CD4-positive, CD25-positive, alpha-beta regulatory T cell (primary cell): ENCODE measurements at places on chromosomes 6 and 20. TPM values are rescaled to one million over a fixed set of nuclear protein-coding genes. Genes with fewer than 3 reads are reported as not detected.

DNA sequence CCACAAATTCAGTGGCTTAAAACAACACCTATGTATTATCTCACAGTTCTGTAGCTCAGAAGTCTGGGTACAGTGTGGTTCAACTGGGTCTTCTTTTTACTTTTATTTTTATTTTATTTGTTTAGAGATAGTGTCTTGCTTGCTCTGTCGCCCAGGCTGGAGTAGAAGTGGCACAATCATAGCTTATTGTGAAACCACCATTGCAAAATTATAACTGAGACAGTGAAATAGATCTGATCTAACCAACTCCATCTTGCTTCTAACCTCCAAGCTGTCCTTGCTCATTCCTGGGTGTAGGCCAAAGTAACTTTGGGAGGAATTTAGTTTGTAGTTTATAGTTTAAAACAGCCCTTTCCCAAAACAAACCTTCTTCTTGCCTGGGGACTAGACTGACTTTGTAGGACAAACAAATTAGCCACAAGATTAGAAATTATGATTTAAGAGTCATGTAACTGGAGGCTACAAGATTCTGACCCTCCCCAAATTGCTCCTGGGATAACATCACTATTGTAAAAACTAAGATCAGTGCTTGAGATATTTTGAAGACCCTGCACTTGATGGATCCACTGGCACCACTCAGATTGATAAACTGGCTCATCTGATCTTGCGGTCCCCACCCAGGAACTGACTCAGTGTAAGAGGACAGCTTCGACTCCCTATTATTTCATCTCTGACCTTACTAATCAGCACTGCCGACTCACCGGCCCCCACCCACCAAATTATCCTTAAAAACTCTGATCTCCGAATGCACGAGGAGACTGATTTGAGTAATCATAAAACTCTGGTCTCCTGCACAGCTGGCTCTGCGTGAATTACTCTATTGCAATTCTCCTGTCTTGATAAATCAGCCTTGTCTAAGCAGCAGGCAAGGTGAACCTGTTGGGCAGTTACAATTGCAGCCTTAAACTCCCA, 193.4 kb upstream of the CDYL start:
- no peaks in the 10 kb centered on the region for H3K27me3 ChIP-seq
- DNase-seq: no peak
- H3K36me3 ChIP-seq: no peaks in the 10 kb centered on the region
- no peak overlapping the region for H3K4me3 ChIP-seq
- H3K4me1 ChIP-seq: no peaks in the 10 kb centered on the region

DNA sequence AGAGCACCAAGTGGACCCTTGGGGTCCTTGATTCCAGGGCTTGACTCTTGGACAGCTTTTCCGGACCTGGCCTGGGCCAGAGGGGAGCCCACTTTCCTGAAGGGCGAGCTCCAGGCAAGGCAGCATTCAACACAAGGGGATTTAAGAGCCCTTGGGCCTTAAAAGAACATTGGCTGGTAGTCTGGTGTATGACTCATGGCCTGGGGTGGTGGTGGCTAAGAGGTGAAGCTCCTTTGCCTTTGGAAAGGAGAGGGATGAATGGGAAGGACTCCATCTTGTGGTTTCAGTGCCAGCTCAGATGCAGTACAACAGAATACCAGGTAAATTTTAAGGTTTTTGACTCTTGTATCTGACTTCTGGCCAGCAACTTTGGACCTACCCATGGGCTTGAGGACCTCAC, 760.7 kb downstream of the GRIK2 start:
- no peaks in the 10 kb centered on the region for H3K36me3 ChIP-seq
- H3K27me3 ChIP-seq: no peaks in the 10 kb centered on the region
- no peak overlapping the region for H3K4me3 ChIP-seq
- H3K4me1 ChIP-seq: no peaks in the 10 kb centered on the region

DNA sequence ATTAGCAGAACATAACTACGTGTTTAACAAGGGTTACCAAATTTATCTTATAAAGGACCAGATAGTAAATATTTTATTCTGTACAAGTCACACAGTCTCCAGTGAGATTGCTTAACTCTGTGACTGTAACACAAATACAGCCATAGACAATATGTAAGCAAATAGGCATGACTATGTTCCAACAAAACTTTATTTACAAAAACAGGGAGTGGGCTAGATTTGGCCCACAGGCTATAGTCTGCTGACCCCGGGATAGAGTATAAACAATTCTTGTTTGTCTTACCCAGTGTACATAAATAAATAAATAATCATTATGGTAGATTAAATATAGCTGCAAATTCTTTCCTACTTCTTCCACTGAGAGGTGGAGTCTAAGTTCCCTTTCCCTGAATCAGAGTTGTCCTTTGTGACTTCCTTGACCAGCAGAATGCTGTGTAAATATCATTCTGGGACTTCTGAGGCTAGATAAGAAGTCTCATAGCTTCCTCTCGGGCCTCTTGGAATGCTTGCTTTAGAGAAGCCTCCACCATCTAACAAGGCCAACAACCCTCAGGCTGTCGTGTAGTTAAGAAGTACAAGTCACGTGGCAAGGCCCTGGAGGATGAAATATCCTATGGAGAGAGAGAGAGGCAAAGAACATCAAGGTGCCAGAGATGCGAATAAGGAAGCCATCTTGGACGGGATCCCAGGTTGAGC, 59.1 kb upstream of the TMEM244 start:
- H3K27me3 ChIP-seq: no peaks in the 10 kb centered on the region
- H3K4me3 ChIP-seq: no peak overlapping the region
- no peak for DNase-seq
- no peaks in the 10 kb centered on the region for H3K4me1 ChIP-seq
- H3K36me3 ChIP-seq: no peaks in the 10 kb centered on the region
- no peak overlapping the region for H3K27ac ChIP-seq

HEBP2 gene
- 115 TPM for polyA plus RNA-seq

GRCh38 chr6:74941424-74941823, 264.4 kb downstream of the COL12A1 start:
- no peak overlapping the region for H3K27ac ChIP-seq
- H3K4me3 ChIP-seq: no peak overlapping the region
- H3K27me3 ChIP-seq: no peaks in the 10 kb centered on the region
- H3K4me1 ChIP-seq: no peaks in the 10 kb centered on the region
- no peaks in the 10 kb centered on the region for H3K36me3 ChIP-seq

- DNase-seq: no peak
- H3K4me1 ChIP-seq: no peaks in the 10 kb centered on the region
- no peaks in the 10 kb centered on the region for H3K36me3 ChIP-seq
- H3K27ac ChIP-seq: no peak overlapping the region
- no peak overlapping the region for H3K4me3 ChIP-seq
Observed at GRCh38 chr6:124330197-124330596, 526.5 kb downstream of the NKAIN2 start.

TEAD3 gene
- not detected for polyA plus RNA-seq

MYB gene
- 4.2 TPM for polyA plus RNA-seq

DNA sequence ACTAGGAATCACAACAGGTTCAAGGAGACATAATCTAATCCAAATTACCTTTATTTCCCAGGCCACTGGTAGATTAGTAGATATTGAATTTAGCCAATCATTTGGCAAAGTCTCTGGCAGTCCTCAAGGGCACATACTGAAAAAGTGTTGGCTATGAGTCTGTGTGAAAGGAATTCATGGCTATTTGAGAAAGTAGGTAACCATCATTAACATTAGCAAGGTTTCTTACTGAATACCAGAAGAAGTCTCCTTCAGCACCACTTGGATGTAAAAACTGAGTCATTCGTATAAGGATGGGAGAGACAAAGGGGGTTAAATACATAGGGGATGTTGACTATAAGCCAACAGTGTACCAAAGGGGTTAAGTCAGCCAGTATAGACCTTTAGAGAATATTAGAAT, 36.7 kb downstream of the AGPAT4 start:
- no peaks in the 10 kb centered on the region for H3K27me3 ChIP-seq
- no peaks in the 10 kb centered on the region for H3K4me1 ChIP-seq
- DNase-seq: no peak
- no peak overlapping the region for H3K4me3 ChIP-seq
- no peak overlapping the region for H3K27ac ChIP-seq

DCDC2 gene
- 0.39 TPM for polyA plus RNA-seq

DNA sequence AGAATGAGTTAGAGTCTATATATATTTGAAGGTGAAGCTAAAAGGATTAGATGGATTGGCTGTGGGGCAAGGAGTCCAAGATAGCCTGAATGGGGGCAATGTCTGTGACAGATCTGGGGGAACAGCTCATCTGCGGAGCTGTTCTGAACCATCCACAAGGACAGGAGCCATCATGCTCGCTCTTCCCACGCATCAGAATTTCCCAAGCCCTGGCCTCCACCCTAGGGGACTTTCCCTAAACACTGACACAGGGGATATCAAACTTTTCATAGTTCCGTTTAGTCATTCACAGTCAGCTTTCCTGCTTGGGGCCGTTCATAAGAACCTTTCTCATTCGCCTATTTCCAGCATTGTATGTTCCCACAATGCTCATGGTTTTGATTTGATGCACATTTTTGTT, 37.6 kb upstream of the CCN6 start:
- H3K4me1 ChIP-seq: no peaks in the 10 kb centered on the region
- H3K27me3 ChIP-seq: no peaks in the 10 kb centered on the region
- H3K36me3 ChIP-seq: no peaks in the 10 kb centered on the region
- no peak overlapping the region for H3K4me3 ChIP-seq
- H3K27ac ChIP-seq: no peak overlapping the region

OXT gene
- polyA plus RNA-seq: 0.83 TPM

PRPH2 gene
- polyA plus RNA-seq: 0.29 TPM

DNA sequence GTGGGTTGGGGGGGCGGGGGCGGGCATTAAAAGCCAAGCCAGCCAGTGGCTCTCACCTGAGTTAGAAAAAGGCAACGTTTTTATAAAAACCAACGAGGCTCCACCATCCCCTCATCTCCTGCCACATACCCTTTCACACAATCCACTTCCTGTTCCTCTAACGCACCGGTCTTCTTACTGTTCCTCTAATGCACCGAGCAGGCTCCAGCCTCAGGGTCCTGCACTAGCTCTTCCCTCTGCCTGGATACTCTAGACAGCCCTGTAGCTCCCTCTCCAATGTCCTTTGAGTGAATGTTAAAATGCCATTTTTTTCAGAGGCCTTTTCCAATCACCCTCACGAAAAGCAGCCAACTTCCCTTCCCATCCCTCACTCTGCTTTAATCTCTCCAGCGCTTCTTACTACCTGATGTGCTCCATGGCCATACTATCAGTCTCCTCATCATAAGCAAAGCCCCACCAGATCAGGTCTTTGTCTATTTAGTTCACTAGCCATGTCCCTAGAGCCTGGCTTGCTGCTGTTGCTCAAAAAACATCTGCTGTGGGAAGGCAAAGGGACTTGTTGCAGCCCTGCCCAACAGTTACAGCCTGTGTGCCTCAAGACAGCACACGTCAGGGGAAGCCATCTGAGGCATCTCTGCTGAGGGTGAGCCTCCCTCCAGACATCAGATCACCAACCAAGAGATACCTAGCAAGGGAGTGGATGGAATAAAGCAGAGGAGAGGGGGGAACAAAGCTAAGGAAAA, 3.9 kb downstream of the FKBP1A start:
- peaks cover 82% of the 10 kb centered on the region for H3K4me1 ChIP-seq
- H3K36me3 ChIP-seq: peaks cover 15% of the 10 kb centered on the region
- peak overlapping the region; percentile 78 for H3K4me3 ChIP-seq

OR2B6 gene
- polyA plus RNA-seq: not detected

DNA sequence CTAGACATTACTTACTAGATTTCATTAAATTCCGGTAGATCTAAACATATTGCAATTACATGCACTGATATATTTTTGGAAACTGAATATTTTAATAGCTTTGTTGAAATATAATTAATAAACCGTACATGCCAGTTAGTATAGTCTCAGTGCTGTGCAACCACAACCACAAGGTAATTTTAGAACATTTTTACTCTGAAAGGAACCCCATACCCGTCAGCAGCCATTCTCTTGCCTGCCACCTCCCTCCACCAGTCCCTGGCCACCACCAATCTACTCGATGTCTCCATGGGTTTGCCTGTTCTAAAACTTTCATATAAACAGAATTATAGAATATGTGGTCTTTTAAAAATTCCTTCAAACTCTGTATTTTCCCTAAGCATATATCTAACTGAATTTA, 293.9 kb downstream of the THBS2 start:
- H3K4me1 ChIP-seq: no peaks in the 10 kb centered on the region
- H3K27me3 ChIP-seq: peaks cover 5% of the 10 kb centered on the region
- H3K4me3 ChIP-seq: no peak overlapping the region
- no peak overlapping the region for H3K27ac ChIP-seq
- DNase-seq: no peak

DNA sequence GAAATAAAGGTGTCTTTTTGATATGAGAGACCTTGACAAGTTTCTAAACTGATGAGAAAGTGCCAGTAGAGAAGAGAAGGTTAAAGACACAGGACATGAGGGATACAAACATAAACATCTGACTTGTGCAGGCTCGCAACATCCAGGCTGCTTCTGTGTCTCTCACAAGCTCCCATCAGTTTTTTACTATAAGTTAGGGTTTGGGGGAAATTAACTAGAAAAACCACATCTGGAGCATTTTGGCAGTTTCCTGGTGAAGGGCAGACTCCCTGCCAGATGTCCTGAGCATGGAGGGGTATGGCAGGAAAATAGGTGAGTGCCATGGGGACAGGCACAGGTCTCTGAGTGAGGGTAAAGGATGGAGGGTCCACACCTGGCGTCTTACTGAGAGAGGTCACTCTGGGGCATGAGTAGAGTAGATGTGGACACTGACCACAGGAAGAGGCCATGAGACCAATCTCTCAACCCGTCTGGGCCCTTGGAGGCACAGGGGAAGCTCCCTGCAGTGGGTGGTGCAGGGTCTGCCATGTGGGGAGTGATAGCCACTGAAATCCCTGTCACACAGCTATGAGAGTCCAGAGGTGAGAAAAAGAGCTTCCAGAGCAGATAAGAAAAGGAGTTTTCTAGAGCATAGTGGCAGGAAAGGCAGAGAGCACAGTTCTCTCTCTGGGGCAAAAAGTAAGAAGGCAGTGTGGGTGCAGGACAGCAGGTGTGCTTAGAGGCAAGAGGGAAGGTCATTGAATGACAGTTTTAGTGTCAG, 193.3 kb upstream of the SYNDIG1 start:
- no peak for DNase-seq
- H3K4me1 ChIP-seq: no peaks in the 10 kb centered on the region
- no peak overlapping the region for H3K27ac ChIP-seq
- H3K27me3 ChIP-seq: no peaks in the 10 kb centered on the region

DNA sequence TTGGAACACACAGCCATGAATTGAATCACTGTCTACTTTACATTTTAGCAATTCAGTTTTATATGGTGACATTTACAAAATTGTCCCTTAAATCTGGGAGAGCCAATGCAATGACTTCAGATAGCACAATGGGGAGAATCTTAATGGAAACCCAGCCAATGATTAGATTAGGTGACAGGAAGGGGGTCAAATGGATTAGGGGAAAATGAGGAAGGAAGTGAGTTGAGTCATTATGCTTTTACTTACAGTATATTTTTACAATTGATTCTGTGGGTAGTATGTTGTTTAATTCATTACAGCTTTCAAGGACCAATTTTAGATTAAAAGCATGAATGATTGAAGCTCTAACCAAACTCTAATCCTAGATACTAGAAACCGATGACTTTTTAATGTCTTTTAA, 229.8 kb downstream of the SOX4 start:
- H3K27ac ChIP-seq: no peak overlapping the region
- no peaks in the 10 kb centered on the region for H3K4me1 ChIP-seq
- DNase-seq: no peak
- H3K4me3 ChIP-seq: no peak overlapping the region
- no peaks in the 10 kb centered on the region for H3K27me3 ChIP-seq
- H3K36me3 ChIP-seq: no peaks in the 10 kb centered on the region

TNF gene
- polyA plus RNA-seq: 3.1 TPM

PSORS1C2 gene
- polyA plus RNA-seq: not detected
